ENCODE measurements at places on chromosomes 3 and 15.

GRCh38 chr3:172688588-172688987, 22.3 kb downstream of the NCEH1 start:
- no peaks in the 10 kb centered on the region for H3K36me3 ChIP-seq
- H3K4me1 ChIP-seq: peaks cover 7% of the 10 kb centered on the region
- H3K27ac ChIP-seq: no peak overlapping the region

- no peak overlapping the region for H3K4me3 ChIP-seq
- no peak for DNase-seq
- H3K27ac ChIP-seq: no peak overlapping the region
- H3K4me1 ChIP-seq: no peaks in the 10 kb centered on the region
- no peaks in the 10 kb centered on the region for H3K36me3 ChIP-seq
Observed at GRCh38 chr3:195601382-195601781, 17.6 kb upstream of the APOD start.

DNA sequence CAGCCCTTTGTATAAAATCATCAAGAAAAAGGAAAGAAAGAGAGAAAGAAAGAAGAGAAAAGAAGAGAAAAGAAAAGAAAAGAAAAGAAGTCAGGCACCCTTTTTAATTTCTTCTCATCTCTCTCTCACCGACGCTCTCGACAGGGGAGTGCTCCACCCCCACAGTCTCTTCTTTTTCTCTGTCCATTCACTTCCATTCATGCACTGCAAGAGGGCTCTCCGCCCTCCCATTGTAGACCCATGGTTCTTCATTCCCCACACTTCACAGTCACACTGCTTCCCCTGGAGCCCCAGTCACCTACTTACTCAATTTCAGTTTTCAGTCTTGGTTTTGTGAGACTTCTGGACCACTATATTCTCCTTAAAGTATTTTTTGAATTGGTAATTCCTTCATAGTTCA, 254.7 kb downstream of the SOX2 start:
- H3K27me3 ChIP-seq: no peaks in the 10 kb centered on the region
- no peak overlapping the region for H3K27ac ChIP-seq
- H3K36me3 ChIP-seq: no peaks in the 10 kb centered on the region
- DNase-seq: no peak

- no peaks in the 10 kb centered on the region for H3K27me3 ChIP-seq
- H3K27ac ChIP-seq: no peak overlapping the region
- no peaks in the 10 kb centered on the region for H3K36me3 ChIP-seq
- DNase-seq: no peak
- no peak overlapping the region for H3K4me3 ChIP-seq
- no peaks in the 10 kb centered on the region for H3K4me1 ChIP-seq
Observed at GRCh38 chr3:27326629-27327545, 42.3 kb downstream of the NEK10 start.

GRCh38 chr15:33116198-33116597, 78.3 kb downstream of the FMN1 start:
- no peak overlapping the region for H3K27ac ChIP-seq
- H3K27me3 ChIP-seq: no peaks in the 10 kb centered on the region
- no peak for DNase-seq
- no peak overlapping the region for H3K4me3 ChIP-seq
- no peaks in the 10 kb centered on the region for H3K4me1 ChIP-seq

GRCh38 chr15:54119051-54119450, 140.8 kb downstream of the UNC13C start:
- H3K4me1 ChIP-seq: no peaks in the 10 kb centered on the region
- DNase-seq: no peak

DNA sequence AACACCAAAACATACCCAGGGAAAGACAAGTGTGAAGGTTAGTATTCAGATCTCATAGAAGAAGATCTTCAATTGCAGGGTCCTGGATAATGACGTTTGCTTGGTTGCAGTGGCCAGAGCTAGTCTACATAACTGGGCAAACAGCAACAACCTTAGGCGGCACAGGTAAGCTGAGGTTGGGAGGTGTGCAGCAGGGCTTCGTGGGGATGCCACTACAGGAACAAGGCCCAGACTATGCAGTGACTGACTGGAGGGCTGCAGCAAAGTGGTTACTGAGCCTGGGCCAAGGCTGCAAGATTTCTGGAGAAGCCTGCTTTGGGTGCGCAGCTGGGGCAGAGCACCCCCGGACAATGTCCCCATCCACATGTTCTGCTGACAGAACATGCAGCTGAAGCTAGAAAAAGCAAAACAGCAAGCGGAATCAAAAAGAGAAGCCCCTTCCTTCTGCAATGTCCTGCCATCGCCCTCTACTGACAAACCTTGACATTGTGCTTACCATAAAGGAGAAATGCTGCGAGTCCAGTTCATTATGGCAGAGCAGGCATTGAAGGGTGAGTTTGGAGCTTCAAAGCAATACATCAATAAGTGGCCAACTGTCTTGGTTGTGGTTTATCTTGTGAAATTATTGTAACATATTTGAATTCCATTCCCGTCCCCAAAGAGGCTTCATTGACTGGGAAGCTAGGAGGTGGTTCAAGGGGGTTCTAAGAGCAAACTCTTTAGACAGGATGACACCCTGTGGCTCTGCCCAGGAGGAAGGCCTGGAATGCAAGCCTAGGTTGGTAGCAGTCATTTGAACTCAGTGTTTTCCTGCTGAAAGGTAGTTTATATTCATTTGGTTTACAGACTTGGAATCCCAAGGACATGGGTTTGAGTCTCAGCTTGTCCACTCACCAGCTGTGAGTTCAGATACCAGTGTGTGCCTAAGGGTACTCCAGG, 217.0 kb downstream of the PDCD6IP start:
- no peaks in the 10 kb centered on the region for H3K27me3 ChIP-seq
- H3K36me3 ChIP-seq: no peaks in the 10 kb centered on the region
- peaks cover 18% of the 10 kb centered on the region for H3K4me1 ChIP-seq

Measured in naive thymus-derived CD4-positive, alpha-beta T cell (primary cell).